Activated CD4-positive, CD25-positive, alpha-beta regulatory T cell treated with anti-CD3 and anti-CD28 coated beads, Interleukin-2, amount 50 U/mL, for 72 hours (primary cell): ENCODE measurements at places on chromosomes 13 and 19.

DNA sequence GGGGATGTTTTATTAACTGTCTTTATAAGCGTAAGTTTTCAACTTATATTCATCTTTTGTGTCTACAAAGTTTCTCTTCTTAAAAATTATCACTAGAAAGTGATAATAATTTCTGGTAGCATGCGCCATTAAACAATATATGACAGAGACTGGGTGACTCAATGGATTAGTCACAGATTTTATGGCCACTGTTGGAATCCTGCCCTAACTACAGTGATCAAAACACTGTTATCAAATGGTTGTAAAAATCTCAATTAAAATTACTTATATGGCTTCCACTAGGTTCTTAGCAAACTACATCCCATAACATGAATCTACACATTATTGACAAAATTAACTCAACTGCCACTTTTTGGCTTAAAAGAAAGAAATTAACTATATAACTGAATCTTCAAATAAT, 350.0 kb downstream of the DACH1 start:
- no peak for DNase-seq

DNA sequence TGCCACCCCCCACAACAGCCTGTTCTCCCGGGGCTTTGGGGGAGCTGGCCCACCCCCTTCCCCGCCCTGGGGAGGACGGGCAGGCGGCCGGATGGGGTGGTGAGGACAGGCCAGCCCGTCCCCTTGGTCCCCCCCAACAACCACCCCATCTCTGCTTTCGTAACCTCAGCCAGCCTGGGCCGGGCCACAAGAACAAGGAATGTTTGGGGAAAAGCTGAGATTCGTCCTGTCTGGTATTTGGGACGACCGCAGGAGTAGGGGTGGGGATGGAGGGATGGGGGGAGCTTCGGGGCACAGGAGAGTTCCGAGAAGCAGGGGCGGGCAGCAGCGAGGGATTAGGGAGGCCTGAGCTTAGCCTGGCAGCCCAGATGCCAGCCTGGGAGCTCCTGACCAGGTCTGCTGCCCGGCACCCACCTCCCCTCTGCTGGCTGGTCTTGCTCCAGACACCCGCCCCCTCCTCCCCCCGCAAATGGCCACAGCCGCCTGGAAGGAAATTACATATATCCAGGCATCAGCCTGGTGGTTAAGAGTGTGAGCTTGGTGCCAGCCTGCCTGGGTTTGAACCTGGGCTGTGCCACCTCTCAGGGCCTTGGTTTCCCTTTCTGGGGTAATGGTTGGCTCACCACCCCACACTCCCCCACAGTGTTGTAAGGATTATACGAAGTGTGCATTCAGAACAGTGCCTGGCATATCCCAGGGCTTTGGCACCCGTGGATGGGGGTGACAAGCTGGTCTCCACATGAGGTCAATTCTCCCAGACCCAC, at the start of gene PODNL1:
PODNL1 (minus strand) TSS at position 117 of the 764 bp plus-strand sequence. CDS start 236 bp downstream, outside the sequence.
- DNase-seq: no peak

GRCh38 chr13:111608556-111608955, 288.1 kb downstream of the TEX29 start:
- no peak for DNase-seq

GRCh38 chr19:50435221-50435620, 2.5 kb downstream of the MYBPC2 start:
- DNase-seq: no peak

DNA sequence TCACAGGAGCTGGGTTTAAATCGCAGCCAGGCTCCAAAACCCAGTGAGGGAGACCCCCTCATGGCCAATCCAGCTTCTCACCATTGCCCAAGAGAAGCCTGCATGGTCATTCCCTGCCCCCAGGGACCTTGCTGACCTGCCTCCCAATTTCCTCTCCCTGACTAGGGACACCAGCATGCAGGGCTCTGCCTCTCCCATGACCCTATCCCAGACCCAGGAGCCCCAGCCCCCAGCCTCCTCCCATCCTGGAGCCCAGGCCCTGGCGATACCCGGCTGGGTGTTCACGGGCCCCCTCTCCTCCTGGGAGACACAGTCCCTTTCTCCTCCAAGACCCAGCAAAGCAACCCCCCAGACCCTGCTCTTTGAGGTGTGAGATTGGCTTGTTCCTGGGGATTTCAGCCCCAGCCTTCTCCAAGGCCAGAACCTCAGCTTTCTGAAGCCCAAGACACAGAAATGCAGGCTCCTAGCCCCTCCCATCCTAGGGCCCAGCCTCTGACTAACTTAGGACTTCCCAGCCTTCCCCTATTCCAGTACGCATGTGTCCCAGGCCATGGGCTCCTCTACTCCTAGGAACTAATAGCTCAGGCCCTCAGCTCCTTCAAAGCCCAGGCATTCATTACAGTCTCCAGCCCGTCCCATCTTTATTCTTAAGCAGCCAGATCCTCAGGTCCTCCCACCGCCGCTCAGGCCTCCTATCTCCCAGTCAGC, 1.1 kb downstream of the GYS1 start:
- DNase-seq: no peak

GRCh38 chr19:40407714-40408597, 5.2 kb downstream of the PRX start:
- DNase-seq: no peak

GRCh38 chr13:30163441-30163840, 143.9 kb downstream of the KATNAL1 start:
- no peak for DNase-seq

DNA sequence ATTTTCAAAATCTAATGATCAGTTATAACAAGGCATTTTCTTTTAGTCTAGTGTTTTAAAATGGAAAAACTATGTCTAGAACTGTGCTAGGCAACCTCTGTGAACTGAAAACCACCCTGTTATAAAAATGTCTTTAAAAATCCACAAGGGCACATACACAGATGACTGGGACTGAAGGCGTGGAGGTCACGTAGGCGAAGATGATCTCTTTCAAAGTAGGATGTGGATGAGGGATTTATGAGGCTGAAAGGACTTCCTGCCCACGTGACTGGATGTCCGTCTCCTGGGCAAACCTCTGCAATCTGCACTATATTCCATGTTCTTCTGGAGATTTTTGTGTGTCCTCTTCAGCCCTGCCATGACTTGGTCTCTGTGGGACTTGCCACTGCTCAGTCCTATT, 84.2 kb upstream of the ZNF536 start:
- no peak for DNase-seq

DNA sequence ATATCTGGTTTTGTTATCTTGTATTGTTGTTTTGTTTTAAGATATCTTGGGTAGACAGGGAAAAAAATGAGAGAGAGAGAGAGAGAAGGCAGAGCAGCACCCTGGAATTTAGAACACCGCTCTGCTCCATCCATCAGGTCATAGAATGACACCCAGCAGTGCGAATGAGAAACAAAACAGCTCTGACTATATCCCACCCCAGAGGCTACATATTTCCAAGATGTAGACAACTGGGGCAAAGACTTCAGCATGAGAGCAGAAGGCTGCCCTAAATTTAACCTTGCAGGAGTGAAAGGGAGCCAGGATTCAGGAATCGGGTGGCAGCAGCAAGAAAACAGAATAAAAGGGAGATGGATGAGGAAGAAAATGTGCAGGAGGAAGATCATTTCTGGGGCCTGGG, 46.5 kb downstream of the TNFSF13B start:
- DNase-seq: no peak

- peak; percentile 80 for DNase-seq
These were observed 14.0 kb upstream of the ATP8B3 start for GRCh38 chr19:1825909-1826556.

DNA sequence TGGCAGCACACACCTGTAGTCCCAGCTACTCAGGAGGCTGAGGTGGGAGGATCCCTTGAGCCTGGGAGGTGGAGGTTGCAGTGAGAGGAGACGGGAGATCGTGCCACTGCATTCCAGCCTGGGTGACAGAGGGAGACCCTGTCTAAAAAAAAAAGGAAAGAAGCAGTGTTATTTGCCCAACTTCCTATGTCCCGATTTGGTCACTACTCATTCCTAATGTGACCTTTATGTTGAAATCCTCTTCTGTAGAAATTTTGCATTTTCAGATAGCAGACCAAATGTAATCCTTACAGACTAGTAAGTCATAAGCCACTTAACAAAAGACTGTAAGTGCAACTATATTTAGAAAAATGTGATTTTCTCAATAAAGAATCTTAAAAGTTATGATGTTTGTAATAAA, 18.2 kb upstream of the STK24 start:
- DNase-seq: no peak

DNA sequence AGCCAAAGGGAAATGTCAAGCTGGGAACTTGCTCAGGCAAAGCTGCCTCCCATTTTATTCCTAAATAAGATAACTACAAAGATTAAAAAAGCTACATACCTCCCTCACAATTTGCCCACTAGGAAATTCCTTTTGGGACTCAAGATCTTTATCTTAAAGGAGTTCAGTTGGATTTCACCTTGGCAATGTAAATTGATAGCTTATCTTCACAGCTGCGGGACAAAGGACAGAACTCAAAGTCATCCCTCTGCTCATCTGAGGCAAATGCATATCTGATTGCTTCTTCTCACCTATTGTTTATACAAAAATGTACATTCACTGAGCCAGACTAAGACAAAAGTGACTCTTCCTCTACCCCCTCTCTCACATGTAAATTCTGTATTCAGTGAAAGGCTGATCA, 47.8 kb downstream of the FGF14 start:
- no peak for DNase-seq

DNA sequence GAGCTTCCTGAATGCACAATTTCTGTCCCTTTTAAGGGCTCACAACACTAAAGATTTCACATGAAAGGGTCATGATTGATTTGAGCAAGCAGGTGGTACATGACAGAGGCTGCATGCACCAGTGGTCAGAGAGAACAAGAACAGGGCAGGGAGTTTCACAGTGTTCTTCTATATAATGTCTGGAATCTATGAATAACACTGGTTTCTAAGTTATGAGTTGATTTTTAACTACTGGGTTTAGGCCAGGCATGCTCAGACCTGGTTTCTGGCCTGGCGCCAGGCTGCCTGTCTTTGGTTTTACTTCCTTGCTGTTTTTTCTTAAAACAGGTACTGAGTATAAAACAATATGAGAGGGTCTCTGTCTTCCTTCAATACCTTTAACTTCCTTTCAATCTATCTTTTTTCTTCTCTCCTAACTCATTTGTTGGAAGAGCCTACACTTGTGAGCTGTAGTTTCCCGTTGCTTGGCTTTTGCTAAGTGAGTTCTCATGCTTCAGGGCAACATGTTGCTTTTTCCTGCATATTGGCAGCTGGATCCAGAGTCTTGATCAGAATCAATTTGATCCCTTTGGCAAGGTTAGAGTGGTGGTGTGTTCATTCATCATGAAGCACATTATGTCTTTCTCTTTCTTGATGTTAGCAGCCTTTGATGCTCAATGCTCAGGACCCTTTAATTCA, 38.5 kb upstream of the FGF14 start:
- no peak for DNase-seq

DNA sequence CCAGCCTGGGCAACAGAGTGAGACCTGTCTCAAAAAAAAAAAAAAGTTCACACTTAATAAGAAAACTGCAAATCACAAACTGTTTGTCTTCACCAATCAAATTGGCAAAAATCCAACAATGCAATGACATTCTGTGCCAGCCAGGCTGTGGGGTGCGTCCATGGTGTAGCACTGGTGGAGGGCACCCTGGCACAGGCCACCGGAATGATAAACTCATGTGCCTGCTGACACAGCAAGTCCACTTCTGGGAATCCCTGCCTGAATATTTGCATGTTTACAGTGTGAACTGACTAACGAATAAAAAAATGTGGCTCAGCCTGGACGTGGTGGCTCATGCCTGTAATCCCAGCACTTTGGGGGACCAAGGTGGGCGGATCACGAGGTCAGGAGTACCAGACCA, 1.6 kb upstream of the LRRC25 start:
- no peak for DNase-seq

DNA sequence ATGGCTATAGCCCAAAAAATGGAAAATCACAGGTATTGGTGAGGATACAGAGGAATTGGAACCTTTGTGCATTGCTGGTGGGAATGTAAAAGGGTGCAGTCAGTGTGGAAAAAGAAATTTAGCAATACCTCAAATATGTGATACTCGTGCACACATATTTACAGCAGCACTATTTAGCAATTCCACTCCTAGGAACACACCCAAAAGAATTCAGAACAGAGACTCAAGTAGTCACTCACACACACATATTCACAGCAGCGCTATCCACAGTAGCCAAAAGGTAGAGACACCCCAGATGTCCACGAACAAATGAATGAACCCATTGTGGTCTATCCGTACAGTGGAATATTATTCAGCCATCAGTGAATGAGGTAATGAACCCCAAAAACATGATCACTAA, 114.0 kb downstream of the COL4A2 start:
- no peak for DNase-seq

- DNase-seq: no peak
These were observed 22.4 kb downstream of the NAXD start for GRCh38 chr13:110637747-110638146.

GRCh38 chr19:7337380-7338194, 11.2 kb upstream of the ARHGEF18 start:
- DNase-seq: no peak

GRCh38 chr19:37991841-37992248, 84.8 kb downstream of the SIPA1L3 start:
- no peak for DNase-seq

- DNase-seq: no peak
These were observed 117.5 kb downstream of the ATP8A2 start for GRCh38 chr13:25489238-25489637.

GRCh38 chr19:33434886-33435705, 61.6 kb downstream of the CEBPG start:
- no peak for DNase-seq

DNA sequence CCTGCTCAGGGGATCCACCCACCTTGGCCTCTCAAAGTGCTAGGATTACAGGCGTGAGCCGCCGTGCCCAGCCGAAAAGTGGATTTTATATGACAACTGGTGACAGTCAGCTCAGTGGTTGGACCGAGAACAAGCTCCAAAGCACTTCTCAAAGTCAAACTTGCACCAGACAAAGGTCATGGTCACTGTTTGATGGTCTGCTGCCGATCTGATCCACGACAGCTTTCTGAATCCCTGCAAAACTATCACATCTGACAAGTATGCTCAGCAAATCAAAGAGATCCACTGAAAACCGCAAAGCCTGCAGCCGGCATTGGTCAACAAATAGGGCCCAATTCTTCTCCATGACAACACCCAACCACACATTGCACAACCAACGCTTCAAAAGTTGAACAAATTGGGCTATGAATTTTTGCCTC, 21.6 kb upstream of the NAA16 start:
- DNase-seq: no peak

DNA sequence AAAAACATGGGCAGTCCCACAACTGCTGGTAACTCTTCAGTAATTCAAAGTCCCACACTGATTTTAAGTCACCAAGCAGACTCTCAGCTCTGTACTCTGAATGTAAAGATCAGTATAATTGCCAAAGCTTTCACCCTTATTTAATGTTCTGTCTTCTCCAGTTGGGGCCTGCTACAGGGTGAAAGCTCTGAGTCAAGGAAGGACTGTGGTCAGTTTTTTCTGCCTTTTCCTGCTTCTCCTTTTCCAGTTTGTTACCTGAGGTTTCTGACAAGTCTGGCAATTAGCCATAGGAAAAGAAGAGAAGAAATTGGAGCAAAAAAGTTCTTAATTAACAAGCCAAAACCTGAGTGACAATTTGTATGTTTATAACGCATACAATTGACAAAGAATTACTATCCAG, 279.3 kb downstream of the RBM26 start:
- no peak for DNase-seq
